ENCODE measurements at places on chromosomes 2 and 18.

DNA sequence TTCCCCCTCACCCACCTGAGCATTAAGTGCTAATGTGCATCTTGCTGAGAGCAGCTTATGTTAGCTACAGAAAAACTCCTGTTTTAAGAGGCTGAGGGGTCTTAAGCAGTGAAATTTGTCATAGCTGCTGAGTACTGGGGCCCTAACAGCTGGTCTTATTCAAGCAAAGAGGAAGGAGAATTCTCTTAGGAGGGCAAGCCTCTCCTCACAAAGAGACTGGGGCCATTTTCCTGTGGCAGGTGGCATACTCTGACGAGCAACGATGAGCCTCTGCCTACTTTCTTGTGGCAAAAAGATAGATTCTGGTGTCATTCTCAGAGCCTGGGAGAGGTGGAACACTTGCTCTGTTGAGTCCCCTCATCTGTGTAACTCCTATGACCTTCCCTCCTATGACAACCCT lies 53.2 kb downstream of the SPRED2 start:
- DNase-seq = no peak

DNA sequence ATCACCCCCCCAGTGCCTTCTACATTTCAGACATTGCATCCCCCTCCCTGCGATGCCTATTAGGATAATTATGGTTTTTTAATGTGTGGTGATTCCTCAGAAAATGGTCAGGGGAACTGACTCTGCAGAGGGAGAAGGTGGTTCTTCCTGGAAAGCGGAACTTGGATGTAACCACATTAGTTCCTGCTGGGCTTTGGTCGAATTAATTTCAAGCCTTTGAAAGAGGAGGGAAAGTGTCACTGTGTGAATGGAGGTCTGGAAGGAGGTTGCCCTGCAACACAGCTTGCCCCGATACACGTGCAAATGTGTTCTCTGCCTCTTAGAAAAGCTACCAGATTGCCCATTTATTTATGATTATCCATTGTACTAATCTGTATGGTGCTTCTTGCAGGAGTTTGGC lies 63.2 kb upstream of the TPO start:
- no peak for DNase-seq

DNA sequence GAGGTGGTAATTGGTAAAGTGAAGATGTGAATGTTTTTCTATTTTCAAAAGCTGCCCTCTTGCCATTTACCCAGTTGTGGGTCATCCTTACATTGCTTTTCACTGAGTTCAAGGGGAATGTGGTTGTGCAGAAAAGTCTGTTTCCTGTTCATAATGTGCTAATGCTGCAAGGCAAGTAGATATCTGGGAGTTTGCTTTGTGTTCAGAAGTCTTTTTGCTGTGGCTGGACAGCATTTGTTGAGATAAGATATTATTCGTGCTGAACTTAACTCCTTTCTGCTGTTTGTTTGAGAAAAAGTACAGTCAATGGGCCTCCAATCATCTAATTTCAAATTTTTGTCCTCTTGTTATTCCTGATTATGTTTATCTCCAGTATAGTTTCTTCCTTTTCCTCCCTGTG lies 263.2 kb downstream of the LTBP1 start:
- no peak for DNase-seq

DNA sequence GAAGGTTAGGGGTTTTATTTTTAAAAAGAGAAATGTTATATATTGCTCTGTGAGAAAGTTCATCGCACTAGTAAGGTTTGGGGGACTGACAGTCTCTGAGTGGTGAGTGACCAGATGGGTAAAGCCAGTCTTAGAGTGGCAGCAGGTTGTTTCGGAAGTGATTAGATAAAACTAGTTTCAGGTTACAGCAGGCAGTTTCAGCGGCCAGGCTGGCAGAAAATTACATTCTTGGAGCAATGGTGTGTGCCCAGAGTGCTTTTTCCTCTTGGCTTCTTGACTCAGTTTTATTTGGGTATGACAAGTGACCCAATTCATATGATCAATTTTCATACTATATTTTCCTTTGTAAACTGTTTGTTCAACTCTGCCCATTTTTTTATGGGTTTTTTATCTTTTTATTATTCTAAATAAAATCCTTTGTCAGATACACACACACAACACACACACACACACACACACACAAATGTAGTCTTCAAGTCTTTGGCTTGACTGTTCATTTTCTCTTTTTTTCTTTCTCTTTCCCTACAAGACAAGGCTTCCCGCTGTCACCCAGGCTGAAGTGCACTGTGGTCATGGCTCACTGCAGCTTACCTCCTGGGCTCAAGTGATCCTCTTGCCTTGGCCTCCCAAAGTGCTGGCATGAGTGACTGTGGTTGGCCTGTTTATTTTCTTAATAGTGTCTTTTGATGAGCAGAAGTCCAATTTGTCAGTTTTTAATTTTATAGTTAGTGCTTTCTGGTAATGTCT lies 30.9 kb downstream of the RALBP1 start:
- no peak for DNase-seq

DNA sequence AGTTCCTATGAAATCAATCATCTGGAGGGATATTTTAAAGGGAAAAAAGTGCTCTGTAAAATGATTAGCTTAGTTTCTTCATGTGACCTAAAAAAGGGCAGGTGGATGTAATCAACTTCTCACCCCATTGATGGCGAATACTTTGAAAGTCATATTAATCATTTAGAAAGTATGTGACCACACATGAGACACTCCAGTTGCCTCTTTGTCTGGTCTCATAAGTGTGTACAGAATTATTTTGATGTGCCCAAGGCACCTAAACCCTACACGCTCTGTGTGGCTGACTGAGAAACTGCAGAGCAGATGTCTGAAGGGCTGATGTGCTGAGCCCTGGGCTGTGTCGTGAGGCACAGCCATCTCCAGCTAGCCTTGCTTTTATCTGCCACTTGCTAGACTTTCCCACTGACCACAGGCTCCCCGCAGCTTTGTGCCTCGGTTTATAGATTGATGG lies 26.9 kb downstream of the SGPP2 start:
- DNase-seq = no peak

DNA sequence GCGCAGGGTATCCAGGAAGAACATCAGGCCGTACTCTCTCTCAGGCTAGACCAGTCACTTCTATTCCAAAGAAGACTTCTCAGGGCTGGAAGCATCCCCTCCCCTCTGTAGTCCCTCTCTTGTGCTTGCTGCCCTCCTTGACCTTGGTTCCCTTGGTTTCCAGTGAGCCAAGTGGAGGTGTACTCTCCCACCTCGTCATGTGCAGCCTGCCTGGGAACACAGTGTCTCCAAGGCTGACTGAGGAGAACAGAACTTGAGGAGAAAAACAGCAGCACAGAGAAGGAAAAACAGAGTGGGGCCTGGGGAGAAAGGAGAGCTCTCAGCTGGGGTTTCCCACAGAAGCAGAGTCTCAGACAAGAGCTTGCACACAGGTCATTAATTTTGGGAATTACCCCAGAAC lies 52.7 kb downstream of the HAUS1 start:
- DNase-seq = no peak

- no peak for DNase-seq
These were observed 1644.3 kb upstream of the NXPH2 start for GRCh38 chr2:140424471-140424870.

GRCh38 chr2:101038455-101039255 lies 36.6 kb downstream of the RPL31 start:
- no peak for DNase-seq

- no peak for DNase-seq
These were observed 1.9 kb downstream of the NTSR2 start for GRCh38 chr2:11667866-11668637.

GRCh38 chr2:42567806-42568400 lies 529 bp upstream of the MTA3 start:
- DNase-seq = no peak

- no peak for DNase-seq
These were observed 35.6 kb downstream of the FAM124B start for GRCh38 chr2:224366267-224366844.

- no peak for DNase-seq
These were observed 1040.4 kb upstream of the CDH2 start for GRCh38 chr18:29217124-29217915.

GRCh38 chr2:111710613-111711012 lies 173.4 kb downstream of the ANAPC1 start:
- peak; percentile 23 for DNase-seq

GRCh38 chr18:59846814-59847490 lies 52.8 kb upstream of the PMAIP1 start:
- DNase-seq = no peak

DNA sequence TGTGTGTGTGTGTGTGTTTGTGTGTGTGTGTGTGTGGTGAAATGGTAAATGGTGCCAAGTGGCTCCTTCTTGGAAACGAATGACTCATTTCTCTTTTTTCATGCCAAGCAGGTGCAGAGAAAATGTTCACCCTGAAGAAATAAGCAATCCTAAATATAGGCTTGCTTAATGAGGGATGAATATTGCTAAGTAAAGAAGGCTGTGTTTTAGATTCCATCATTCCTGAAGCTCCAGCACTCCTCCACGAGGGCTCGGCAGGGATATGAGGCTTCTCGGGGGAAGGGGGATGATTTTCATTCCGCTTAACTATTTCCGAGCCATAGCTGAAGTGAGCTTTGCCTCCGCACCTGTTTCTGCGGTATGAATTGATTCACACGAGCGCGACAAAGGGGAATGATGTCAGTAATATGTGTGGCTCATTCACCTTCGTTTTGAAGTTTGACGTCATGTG lies 72.9 kb downstream of the TSN start:
- no peak for DNase-seq

GRCh38 chr18:12946549-12947284 lies 1.1 kb upstream of the SEH1L start:
- DNase-seq = no peak

- DNase-seq = no peak
These were observed 273.5 kb upstream of the MMADHC start for GRCh38 chr2:149861034-149861433.

GRCh38 chr2:156125018-156125417 lies 207.5 kb downstream of the NR4A2 start:
- DNase-seq = no peak

Measured in left forelimb (tissue), 1 donor.